Right cardiac atrium (tissue), 5 donors: ENCODE measurements at places on chromosomes 3 and 15.
A peak's percentile ranks its signal among the peaks of the same experiment; 100 is the strongest.

- no peak for DNase-seq
These were observed 121.6 kb downstream of the TFDP2 start for GRCh38 chr3:142027735-142028134.

- DNase-seq: no peak
These were observed 155.0 kb upstream of the BHLHE40 start for GRCh38 chr3:4823986-4824925.

- peak; percentile 39 for DNase-seq
These were observed 70.1 kb upstream of the MEF2A start for GRCh38 chr15:99495430-99496301.

DNA sequence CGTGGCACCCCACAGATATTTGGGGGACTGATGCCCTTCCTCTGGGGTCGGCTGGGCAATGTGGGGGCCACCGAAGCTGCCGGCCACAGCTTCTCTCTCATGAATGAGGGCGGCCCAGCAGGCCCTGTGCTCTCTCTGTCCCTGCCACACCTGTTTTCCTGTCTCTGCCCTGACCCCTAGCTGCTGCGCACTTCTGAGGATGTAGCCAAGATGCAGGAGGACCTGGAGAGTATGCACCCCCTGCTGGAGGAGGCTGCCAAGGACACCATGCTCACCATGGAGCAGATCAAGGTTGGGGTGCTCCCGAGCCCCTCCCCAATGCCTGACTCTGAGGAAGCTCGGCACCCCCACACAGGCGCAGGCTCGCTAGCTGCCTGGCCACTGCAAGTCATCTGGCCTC is 59.7 kb downstream of the SEMA3G start:
- no peak for DNase-seq

GRCh38 chr3:2375376-2375775 is 276.7 kb downstream of the CNTN4 start:
- DNase-seq: no peak

- DNase-seq: no peak
These were observed 7.3 kb downstream of the TYRO3 start for GRCh38 chr15:41566121-41566885.

GRCh38 chr3:31067004-31067403 is 172.5 kb upstream of the GADL1 start:
- DNase-seq: no peak

DNA sequence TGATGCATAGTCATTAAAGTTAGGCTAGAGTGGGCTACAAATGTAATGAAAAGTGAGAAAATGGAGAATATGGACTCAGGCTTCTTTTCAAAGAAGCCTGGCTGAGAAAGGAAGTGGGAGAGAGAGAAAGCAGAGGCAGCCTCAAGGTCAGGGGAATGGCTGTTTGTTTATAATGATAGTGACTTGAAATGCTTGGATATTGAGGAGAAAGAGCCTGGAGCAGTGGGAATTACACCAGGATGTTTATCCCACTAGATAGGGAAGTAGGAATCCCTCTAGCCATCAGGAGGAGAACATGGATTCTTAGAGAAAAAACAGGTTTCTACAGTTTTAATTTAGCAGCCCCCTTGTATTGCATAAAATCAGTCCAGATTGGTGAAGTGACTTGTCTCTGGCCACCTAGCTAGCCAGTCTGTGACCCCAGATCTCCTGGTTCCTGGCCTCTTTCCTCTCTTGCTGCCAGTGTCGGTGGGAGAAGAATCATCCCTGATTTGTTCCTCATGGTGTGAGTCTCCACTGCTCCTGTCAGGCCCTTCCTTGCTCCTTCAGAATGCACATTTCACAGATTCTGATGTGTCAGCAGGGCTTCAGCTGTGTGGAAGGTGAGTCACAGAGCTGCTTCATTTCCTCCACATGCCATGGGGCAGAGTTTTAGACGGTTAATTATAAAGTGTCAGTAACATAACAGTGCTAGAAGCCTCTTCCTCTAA is 32.9 kb downstream of the SEMA6D start:
- DNase-seq: no peak

GRCh38 chr15:93046120-93046519 is 42.9 kb downstream of the RGMA start:
- DNase-seq: no peak

DNA sequence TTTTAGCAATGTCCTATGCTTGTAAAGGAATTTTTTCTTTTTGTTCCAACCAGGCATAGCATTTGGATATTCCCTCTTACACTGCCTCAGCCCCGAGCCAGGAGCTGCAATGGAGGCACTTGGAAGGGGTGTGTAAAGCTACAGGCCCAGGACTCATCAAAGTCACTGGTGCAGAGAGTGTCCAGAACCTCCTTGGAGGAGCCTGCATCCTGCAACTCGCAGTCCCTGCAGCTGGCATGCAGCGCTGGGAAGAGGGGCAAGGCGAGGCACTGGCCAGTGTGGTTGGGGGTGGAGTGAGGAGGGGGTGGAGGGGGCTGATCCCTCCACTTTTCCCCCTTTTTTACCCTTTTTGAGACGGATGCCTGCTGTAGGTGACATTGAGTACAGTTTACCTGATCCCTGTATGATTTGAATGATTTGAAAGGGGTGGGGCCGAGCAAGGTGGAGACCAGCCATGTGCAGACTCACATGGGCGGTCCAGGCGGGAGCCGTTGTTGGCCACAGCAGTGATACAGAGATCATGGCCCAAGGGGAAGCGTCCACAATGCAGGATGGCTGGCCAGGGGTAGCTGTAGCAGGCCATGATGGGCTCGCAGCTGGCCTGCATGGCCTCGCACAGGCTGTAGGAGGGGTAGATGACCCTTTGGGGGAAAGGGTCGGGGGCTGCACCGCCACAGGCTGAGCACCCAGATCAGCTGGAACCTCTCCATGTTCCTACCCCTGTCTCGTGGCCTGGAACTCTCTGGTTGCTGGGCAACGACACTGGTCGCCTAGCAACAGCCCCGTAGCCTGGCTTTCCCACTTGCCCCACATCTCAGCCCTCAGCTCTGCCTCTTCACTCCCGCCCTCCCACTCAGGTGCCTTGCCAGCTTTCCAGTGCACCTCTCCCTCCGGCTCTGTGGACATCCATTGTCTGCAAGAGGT is 7.9 kb downstream of the P4HTM start:
- DNase-seq: no peak

GRCh38 chr15:70164910-70165715 is 67.4 kb upstream of the TLE3 start:
- no peak for DNase-seq

DNA sequence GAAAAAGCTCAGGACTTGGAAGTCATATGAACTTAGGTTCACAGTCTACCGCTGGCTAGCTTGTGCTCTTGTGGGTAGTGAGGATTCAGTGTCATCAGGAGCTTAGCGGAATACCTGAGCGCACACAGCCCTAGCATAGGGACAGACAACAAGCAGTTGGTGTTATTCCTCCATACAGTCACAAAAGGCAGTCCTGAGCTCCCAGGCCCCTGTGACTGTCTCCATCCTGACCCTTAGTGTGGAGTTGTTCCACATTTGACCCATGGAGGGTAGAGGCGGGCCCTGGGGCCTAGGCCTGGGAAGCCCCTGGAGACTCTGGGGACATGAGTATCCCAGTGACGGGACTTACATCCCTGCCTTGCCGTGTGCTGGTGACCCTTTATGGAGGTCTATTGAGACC is 131.5 kb upstream of the PLXNA1 start:
- no peak for DNase-seq

- peak; percentile 25 for DNase-seq
These were observed 266.1 kb upstream of the NR2F2 start for GRCh38 chr15:96064351-96064756.

DNA sequence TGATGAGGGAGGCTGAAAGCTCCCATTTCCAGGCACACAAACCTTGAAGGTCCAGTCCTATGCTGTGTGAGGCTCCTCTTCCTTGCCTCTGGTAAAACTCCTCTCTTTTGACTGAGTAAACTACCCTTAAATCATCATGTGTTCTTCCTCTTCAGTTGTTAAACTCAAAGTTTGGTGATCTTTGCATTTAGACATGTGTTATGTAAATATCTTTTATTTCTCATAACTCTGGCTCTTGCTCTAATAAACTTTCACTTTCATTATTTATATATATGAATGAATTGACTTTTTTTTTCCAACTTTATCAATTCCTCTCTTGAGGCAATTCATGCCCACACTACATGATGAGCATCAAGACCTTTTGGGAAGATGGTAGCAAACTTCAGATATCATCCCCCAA is 26.6 kb downstream of the SUCNR1 start:
- no peak for DNase-seq

DNA sequence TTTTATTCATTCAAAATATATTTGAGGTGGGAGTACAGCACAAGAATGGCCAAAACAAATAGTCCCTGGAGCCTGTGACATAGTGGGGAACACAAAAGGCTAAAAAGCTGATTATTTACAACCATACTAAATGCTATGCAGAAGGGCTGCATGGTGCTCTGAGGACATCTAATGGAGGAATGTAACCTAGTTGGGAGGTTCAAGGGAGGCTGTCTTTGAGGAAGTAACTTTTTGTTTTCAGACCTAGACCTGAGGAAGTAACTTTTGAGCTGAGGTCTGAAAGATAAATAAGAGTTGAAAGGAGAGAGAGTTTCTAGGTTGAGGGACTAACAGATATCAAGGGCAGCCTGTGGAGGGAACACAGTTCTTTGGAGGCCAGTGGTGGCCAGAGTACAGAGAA is 34.8 kb upstream of the RASA2 start:
- DNase-seq: no peak

DNA sequence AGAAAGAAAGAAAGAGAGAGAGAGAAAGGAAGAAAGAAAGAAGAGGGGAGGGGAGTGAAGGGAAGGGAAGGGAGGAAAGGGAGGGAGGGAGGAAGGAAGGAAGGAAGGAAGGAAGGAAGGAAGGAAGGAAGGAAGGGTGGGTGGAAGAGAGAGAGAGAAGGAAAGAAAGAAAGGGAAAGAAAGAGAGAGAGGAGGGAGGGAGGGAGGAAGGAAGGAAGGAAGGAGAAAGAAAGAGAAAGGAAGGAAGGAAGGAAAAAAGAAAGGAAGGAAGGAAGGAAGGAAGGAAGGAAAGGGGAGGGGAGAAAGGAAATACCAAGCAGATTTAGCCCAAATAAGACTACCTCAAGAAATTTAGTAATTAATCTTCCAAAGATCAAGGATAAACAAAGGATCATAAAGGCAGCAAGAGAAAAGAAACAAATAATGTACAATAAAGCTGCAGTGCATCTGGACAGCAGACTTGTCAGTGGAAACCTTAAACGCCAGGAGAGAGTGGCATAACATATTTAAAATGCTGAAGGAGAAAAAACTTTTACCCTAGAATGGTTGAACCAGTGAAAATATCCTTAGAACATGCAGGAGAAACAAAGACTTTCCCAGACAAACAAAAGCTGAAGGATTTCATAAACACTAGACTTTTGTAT is 427.6 kb downstream of the TBL1XR1 start:
- DNase-seq: no peak

DNA sequence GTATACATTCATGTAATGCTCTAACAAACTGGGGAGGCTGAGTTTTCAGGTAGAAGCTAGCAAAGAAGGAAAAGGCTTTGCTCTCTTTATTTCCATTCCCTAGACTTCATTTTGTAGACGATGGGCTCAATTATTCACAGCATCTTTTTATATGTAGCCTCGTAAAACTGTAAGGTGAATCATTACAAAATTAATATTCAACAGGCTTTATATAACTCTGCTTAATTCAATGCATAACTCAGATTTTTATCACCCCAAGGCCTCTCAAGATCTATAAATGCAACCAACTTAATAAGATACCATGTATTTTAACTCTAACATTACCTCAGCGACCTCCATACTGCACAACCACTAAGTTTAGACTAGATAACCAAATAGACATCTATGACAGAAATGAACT is 63.0 kb upstream of the FRMD4B start:
- no peak for DNase-seq

GRCh38 chr3:197253238-197253947 is 45.0 kb downstream of the DLG1 start:
- no peak for DNase-seq

DNA sequence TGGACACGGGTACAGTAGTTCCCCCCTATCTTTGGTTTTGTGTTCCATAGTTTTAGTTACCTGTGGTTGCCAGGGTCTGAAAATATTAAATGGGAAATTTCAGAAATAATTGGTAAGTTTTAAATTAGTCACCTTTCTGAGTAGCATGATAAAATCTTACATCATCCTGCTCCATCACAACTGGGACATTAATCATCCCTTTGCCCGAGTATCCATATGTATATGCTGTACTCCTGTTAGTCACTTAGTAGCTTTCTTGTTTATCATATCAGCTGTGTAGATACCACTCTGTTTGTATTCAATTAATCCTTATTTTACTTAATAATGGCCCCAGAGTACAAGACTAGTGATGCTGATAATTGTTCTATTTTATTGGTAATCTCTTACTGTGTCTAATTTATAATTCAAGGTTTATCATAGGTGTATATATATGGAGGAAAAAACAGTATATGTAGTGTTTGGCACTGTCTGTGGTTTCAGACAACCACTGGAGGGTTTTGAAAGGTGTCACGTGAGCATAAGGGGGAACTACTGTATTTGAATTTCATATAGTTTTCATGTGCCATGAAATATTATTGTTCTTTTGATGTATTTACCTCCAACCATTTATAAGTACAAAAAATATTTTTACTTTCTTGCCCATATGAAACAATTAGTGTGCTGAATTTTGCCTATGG is 41.4 kb downstream of the CTDSPL2 start:
- DNase-seq: no peak

- DNase-seq: no peak
These were observed 183.5 kb upstream of the PRICKLE2 start for GRCh38 chr3:64408770-64409169.

DNA sequence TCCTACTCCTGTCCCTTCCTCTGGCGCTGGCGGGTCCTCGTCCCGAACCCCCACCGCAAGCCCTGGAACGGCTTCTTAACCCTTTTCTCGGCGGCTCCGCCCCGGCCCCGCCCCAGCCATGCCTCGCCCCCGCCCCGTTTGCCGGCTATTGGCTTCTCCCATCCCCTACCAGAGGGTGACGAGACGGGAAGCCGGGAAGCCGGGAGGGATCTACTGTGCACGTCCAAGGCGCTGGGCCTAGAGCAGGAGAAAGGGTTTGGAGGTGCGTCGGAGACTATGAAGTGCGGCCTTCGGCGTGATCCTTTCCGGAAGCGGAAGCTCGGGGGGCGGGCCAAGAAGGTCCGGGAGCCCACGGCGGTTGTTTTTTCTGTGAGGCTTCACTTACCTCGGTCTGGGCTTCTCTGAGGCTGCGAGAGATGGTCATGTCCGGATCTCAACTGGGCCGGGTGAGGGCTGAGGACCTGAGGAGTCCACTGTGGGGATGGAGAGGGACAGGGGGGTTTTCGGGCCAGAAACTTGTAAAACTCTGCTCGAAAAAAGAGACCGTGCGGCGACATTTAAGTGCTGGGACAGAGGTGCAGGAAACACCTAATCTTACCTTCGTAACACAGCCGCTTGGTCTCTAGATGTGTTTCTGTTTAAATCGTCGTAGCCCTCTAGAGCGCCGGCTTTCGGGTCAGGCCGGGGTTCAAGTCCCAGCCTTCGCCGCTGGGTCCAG is 21.4 kb downstream of the ROPN1B start:
- peak; percentile 90 for DNase-seq

DNA sequence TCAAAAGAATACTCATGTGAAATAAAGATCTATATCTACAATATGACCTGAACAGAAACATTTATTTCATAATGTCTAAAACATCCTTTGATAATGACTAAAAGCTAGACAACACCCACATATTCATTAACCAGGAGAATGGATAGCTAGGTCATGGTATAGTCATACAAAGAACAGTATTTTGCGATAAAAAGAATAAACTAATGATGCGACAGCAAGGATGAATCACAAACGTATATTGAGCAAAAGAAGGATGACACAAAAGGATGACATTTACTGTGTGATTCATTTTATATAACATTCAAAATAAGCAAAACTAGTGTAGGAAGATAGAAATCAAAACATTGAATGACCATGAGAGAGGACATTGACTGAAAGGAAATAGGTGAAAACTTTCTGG is 1233.1 kb downstream of the OTOL1 start:
- DNase-seq: no peak
